ENCODE measurements at places on chromosomes 13 and 19.

DNA sequence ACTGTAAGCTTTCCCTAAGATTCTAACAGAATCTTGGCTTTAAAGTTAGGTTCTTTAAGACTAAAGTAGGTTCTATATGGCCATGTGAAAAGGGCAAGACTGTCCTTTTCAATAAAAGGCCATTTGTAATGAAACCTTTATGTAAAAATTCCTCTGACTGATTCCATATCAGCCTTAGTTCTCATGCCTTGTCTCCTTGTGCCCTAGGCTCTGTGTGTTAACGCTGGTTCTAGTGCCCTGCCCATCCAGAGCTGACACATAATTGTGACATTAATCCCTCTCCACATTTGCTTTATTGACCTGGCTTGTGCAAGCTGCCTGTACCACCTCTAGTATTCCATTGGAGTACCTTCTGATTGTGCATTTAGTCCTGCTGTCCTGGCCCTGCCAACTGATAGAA lies 28.2 kb downstream of the CYSLTR2 start:
- no peak for DNase-seq

DNA sequence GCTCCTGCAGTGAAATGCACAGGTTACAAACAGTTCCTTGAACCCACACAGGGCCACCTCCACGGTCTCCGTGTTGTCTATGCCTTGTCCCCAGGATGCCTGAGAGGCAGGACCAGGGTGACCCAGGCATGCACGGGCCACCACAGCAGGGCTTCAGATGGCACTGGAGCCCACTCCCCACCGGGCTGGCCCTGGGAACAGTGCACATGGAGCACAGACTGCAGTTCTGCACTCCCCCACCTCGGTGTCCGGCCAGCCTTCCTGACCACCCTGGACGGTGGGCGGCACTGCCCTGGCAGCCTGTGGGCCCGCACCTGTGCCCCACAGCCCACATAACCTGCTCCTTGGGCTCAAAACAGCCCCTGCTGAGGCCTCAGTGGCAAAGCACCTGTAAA lies 14.3 kb upstream of the SLC35E1 start:
- DNase-seq = peak; percentile 81

- no peak for DNase-seq
These were observed 16.8 kb downstream of the KBTBD7 start for GRCh38 chr13:41177616-41178015.

GRCh38 chr13:43558326-43558725 lies 228.4 kb downstream of the ENOX1 start:
- DNase-seq = no peak

DNA sequence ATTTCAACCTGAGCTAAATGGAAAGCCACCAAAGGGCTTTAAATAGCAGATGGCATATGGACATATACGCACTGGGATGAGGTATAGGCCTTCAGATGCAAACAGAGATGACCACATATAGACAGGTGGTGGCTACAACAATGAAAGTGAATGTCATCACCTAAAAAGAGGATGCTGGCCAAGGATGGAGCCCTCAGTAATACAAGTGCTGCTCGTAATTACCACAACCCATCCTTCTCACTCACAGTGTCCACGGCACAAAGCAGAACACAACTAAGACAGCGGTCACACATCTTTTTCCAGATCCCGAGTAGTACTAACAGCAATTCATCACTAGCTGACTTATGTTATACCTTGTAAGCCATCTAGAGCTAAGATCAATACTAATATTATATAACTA lies 18.2 kb upstream of the DOCK9 start:
- DNase-seq = no peak

DNA sequence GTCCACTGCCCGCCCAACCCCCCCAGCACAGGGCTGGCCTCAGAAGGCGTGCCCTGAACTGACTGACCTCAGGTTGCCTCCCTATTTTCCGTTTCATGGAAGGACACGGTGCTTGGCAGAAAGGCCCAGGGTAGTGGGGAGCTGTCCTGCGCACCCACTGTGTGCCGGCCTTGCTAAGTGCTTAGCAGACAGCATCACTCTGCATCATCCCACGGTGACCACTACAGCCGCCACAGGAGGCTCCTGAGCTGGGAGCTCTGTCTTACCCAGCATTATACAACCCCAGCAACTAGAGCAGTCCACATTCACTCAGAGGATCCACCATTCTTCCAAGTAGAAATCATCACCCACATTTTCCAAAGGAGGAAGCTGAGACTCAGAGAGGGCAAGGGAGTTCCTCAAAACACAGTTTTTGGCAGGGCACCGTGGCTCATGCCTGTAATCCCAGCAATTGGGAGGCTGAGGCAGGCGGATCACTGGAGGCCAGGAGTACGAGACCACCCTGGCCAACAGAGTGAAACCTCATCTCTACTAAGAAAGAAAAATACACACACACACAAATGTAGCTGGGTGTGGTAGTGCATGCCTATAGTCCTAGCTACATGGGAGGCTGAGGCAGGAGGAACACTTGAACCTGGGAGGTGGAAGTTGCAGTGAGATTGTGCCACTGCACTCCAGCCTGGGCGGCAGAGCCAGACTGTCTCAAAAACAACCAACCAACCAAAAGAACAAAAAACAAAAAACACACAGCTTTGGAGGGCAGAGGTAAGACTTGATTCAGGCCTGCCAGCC lies 1.6 kb downstream of the SBK2 start:
- DNase-seq = no peak

- DNase-seq = no peak
These were observed 326.1 kb upstream of the TSHZ3 start for GRCh38 chr19:31675193-31675913.

- no peak for DNase-seq
These were observed 39.5 kb downstream of the DHRS12 start for GRCh38 chr13:51764184-51765141.

DNA sequence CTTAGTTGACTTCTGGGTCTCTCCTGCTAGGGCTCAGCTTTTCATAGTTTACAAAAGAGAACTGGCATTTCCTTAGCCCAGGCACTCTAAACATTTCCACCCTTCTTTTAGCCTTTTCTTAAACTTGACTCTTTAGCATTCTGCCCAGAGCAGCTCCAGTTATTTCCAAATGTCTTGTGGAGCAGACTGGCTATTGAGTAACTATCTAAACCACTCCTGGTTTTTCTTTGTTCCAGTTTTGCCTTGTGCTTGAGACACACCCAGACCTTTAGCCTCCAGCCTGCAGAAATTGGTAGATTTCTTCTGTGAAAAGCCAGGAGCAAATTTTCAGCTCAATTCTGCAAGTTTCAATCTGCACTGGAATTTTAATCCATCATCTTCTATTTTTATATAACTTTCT lies 1813.1 kb downstream of the OLFM4 start:
- no peak for DNase-seq

DNA sequence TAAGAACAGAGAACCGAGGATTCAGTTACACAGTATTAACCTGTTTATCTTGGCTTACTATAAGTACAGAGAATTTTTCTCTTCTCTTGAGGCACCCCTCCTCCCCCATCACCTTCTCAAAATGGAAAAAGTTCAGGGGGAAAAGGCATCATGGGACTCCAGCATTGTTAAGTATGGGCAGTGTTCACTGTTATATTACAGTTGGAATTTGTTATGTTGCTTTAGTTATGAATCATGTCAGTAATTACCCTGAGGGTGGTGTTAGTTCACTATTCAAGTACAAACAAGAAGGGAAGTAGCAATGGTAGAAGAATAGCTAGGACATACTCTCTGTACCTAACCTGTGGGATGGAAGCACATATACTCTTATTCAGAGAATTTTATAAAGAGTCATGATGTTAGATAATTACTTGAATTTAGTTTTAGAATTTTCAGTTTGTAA lies 12.0 kb downstream of the LPAR6 start:
- no peak for DNase-seq

DNA sequence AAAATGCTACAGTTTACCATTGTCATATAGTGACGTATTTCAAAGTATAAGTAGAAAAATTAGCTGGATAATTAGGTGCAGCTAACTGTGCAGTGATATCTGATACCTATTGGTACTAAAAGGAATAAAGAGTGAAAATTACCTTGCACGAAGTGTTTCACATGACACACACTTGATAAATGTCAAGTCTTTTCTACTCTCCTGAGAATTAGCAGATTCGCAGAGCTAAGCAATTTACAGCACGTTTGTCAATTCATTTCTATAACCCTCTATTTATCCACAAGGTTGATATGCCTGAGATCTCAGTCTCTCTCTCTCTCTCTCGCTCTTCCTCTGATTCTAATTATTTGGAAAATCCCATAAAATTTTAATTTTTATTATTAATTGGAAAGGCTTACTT lies 1109.0 kb downstream of the EFNB2 start:
- no peak for DNase-seq

DNA sequence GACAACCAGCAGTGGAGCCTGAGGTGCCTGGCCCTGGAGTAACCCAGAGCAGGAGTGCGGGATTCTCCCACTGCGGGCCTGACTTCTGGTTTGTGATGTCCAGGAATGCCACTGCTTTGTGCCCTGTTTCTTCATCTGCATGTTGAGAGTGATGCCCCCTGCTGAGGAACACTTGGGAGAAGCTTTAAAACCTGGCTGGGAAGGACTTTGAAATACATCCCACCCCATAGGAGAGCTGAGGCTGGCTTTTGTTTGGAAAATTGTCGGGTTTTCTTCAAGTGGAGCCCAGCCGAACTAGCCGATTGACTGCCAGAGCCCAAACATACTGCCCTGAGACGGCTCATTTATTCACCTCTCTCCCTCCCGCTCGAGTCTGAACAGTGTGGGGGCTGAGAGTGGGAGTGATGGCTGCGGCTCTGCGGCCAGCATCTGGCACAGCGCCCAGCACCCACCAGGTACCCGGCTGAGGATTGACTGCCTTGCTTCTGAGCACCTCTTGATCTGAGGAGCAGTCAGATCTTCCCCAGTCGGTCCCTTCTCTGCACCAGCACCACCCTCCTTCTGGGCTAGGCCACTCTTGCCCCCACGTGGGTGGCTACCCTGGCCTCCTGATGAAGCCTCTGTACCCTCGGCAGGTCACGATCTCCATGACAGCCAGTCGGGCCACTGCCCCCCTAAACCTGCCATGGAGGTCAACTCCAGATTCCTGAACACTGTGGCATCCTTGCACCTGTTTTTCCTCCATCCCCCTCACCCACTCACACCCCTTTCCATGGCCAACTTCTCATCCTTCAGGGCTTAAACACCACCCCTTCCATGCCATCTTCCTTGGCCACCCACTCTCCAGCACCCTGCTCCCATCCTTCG lies 148.9 kb downstream of the SIPA1L3 start:
- DNase-seq = no peak

DNA sequence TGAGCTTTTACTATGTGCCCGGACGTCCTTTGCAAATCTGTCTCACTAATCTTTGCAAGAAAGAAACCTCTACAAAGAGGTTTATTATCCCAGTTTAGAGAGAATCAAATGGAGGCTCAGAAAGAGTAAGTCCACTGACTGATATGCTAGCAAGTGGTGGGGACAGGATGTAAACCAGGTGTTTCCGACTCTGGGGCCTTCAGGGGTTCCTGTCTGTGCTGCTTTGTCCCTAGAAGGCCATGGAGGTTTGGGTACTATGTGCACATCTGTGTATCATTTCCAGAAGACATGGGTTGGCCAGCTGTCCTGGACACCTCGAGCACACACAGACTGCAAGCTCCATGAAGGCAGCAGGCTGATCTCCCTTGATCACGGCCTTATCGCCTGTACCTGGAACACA lies 1.2 kb upstream of the KPTN start:
- no peak for DNase-seq

GRCh38 chr13:100534147-100534843 lies 54.3 kb downstream of the GGACT start:
- no peak for DNase-seq

- DNase-seq = peak; percentile 89
These were observed 8.0 kb downstream of the MYO1F start for GRCh38 chr19:8569066-8569771.

DNA sequence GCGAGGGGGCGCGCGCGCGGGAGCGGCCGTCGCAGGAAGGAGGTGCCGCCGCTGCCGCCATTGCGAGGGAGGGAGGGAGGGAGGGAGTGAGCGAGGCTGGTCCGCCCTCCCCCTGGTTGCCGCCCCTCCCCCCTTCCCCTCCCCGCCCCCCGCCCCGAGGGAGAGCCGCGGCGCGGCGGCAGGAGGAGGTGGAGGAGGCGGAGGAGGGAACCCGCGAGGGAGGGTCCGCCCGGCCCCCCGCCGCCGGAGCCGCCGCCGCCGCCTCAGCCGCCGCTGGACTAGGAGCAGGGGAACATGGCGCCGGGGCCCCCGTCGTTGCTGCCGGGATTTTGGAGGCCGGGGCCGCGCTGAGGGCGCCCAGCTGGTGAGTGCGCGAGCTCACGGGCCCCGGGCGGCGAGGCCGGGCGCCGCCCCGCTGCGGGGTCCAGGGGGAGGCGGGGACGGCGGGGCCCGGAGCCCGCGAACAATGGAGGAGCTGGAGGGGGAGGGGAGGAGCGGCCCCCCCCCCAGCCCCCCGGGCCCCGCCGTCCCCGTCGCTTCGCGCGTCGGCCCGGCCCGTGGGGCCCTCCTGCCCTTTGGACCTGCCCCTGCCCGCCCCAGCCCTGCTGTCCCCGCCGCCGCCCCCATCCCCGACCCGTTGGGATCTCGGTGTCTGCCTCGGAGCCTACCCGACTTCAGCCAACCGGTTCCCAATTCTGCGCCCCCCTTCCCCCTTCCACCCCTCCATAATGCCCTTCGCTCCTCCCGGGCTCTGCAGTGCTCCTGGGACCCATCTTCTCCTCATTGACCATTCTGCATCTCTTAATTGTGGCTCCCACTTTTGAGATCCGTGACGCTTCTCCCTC lies at the start of gene ARHGAP35:
ARHGAP35 (plus strand) TSS at position 152 of the 845 bp plus-strand sequence. CDS start 57,679 bp downstream, outside the sequence.
- peak; percentile 93 for DNase-seq

DNA sequence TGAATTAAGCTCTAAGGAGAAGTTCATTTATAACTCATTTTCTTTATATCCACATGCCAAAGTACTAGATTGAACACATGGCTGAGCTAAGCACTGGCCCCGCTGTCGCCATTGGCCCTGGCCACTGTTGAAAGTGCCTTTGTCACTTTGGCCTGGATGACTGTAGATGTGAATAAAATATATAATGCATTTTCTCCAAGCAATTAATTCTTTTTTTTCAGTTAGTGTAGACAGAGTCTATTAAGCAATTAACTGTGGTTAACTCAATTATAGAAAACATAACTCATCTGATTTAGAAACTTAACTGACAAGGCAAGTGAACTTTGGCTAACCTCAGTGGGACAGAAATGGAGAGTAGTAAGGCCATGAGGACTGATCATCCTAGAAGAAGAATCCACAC lies 965.6 kb downstream of the EFNB2 start:
- DNase-seq = no peak

- DNase-seq = peak; percentile 48
These were observed 32.1 kb upstream of the PEPD start for GRCh38 chr19:33553530-33554310.

DNA sequence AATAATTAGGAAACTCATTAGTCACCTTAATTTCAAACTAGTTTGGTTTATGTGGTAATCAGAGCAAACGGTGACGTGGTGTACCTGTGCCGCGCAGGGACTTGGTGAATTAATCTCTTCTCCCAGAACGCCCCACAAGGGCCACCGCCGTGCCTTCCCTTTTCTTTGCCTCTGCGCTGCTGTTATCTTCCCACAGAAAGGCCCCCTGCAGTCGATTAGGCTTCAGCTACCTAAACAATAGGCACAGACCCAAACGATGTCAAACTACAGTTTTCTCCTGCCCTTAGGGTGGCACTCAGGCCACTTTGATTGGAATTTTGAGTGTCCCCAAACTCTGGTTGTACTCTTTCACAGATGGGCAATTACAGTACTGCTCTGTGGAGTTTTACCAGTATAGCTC lies 115.5 kb downstream of the GGACT start:
- DNase-seq = no peak

Measured in spleen (tissue), 13 donors.